Fibroblast of skin of right quadriceps (primary cell): ENCODE measurements at places on chromosomes 4 and X.
A peak's percentile ranks its signal among the peaks of the same experiment; 100 is the strongest.

GRCh38 chr4:88211473-88212252 is 53.2 kb upstream of the ABCG2 start:
- DNase-seq = peak; percentile 43

DNA sequence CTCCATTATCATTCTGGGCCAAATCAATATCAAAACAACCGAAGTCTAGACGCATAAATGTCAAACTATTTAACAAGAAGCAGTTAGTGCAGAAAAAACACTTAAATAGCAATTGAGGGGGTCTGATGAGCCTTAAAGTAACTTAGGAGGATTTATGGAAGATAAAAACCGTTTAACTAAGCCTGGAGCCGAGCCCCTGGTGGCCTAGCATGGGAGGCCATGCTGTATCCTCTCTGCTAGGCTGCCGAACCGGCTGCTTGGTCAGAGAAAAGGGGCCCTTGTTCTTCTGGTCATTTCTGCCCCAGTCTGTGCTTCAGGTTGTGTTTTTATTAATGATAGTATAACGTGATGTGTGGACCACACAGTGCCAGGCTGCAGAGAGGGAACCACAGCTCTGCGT is 72.4 kb downstream of the CPZ start:
- DNase-seq = no peak

GRCh38 chrX:74187211-74187610 is 116.8 kb upstream of the ZCCHC13 start:
- DNase-seq = peak; percentile 6

DNA sequence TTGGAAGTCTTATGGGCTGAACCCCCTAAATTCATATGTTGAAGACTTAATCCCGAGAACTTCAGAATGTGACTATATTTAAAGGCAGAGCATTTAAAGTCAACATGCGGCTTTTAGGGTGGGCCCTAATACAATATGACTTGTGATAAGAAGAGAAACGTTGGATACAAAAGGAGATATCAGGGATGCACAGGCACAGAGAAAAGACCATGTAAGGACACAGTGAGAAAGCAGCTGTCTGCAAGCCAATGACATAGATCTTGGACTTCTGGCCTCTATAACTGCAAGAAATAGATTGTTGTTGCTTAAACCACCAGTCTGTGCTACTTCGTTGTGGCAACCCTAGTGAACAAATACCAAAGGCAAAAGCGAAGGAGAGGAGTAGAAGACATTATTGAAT is 42.2 kb downstream of the GABRG1 start:
- DNase-seq = no peak

DNA sequence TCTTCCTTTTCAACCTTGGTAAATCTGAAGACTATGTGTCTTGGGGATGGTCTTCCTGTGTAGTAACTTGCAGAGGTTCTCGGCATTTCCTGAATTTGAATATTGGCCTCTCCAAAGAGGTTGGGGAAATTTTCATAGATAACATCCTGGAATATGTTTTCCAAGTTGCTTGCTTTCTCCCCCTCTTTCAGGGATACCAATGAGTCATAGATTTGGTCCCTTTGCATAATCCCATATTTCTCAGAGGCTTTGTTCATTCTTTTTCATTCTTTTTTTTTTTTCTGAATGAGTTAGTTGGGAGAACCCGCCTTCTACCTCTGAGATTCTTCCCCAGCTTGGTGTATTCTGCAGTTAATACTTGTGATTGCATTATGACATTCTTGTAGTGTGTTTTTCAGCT is 549.2 kb upstream of the AMOT start:
- no peak for DNase-seq

- DNase-seq = no peak
Measured at GRCh38 chr4:171646984-171647383, 166.2 kb upstream of the GALNTL6 start.

GRCh38 chr4:108744307-108744706 is 18.5 kb downstream of the ETNPPL start:
- no peak for DNase-seq

GRCh38 chr4:89305028-89305427 is 2.6 kb downstream of the GPRIN3 start:
- no peak for DNase-seq

DNA sequence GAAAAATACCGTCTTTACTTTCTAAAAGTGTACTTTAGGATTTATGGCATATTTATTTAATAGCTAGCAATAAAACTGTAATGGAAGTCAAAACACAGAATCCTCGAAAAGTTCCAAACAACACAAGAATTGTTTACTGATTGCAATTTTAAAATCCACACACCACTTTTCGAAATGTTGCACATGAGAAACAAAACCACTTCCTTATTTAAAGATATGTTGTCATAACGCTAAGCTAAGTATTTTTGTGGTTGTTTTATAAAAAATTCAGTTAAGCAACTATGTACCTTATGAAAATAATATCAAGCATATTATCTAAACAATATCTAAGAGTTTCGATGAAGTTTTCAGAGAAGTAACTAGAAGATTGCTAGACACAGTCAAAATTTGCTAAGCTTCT is 344 bp downstream of the TMPRSS11D start:
- no peak for DNase-seq

- no peak for DNase-seq
Measured at GRCh38 chr4:38424151-38424871, 239.7 kb upstream of the KLF3 start.

DNA sequence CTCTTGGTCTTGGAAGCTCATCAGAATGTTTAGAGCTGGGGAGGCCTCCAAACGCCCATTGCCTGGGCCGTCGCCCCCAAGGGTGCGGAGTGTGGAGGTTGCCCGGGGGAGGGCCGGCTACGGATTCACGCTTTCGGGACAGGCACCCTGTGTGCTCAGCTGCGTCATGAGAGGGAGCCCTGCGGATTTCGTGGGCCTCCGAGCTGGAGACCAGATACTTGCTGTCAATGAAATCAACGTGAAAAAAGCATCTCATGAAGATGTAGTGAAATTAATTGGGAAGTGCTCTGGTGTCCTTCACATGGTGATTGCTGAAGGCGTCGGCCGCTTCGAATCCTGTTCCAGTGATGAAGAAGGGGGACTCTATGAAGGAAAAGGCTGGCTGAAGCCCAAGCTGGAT is 23.3 kb downstream of the RGS12 start:
- no peak for DNase-seq

GRCh38 chr4:4384837-4385236 is 2.1 kb upstream of the NSG1 start:
- no peak for DNase-seq

- DNase-seq = no peak
Measured at GRCh38 chr4:39937683-39938268, 39.9 kb downstream of the PDS5A start.

DNA sequence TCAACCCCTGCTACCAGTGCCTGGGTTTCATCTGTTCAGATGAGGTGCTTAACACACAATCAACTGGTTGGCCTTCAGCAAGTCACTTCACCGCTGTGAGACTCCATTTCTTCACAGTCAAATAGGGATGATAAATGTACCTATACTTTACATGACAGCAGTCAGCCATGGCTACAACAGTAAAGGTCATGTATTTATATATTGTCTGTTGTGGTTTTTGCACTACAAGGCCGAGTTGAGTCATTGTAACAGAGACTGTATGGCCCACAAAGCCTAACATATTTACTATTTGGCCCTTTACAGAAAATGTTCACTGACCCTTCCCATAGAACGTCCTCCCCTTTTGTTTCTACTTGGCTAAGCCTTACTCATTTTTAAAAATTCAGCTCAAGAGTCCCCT is 404.6 kb upstream of the F9 start:
- DNase-seq = no peak

- peak; percentile 78 for DNase-seq
Measured at GRCh38 chr4:53935780-53936179, 128.6 kb downstream of the CHIC2 start.

GRCh38 chr4:86822136-86822535 is 27.0 kb downstream of the SLC10A6 start:
- peak; percentile 20 for DNase-seq

DNA sequence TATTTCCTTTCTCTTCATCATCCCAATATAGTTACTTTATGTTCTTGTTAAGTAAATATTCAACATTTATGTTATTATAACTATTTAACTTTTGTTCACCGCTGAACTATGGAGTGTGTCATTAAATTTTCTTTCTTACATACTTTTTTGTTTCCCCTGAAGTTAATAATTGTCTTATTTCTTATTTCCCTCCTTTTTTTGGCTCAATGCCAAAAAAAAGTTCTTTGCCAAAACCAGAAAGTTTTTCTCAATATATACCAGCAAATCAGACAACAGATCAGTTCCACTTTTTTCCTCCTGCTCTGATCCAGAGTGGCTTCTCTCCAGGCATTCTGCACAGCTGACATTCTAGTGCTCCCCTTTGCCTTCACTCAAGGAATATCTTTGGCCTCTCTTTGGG is 187.0 kb upstream of the PPARGC1A start:
- no peak for DNase-seq

- DNase-seq = no peak
Measured at GRCh38 chr4:159148441-159148840, 45.6 kb downstream of the RAPGEF2 start.

DNA sequence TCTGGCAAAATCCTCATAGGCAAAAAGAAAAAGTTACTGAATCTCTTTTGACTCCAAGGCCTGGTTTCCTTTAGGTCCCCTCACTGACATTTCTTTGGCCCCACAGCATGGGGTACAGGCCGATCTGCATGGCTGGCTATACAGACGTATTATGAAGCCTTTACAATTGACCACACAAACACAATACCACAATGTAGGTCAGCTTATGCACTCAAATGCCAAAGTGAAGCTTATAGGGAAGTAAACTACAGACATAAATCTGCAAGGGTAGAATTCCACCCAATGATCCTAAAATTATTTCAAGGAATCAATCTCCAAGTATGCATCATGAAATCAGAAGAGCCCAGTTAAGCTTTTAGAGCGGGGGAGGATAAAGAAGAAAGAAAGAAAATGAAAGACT is 20.7 kb downstream of the STX18 start:
- no peak for DNase-seq

DNA sequence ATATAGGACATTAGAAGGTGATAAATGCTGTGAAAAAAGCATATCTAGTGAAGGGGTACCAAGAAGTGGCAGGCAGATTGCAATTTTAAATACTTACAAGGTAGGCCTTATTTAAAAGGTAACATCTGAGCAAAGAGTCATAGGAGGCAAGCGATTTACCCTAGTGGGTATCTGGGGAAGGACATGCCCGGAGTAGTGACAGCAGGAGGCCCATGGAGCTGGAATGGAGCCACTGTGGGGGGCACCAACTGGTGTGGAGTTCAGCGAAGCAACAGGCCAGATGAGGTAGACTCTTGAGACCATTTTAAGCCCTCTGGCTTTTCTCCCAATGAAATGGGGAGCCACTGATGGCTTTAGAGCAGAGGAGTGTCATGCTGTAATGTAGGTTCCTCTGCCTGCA is 37.3 kb downstream of the SEC24D start:
- DNase-seq = no peak

DNA sequence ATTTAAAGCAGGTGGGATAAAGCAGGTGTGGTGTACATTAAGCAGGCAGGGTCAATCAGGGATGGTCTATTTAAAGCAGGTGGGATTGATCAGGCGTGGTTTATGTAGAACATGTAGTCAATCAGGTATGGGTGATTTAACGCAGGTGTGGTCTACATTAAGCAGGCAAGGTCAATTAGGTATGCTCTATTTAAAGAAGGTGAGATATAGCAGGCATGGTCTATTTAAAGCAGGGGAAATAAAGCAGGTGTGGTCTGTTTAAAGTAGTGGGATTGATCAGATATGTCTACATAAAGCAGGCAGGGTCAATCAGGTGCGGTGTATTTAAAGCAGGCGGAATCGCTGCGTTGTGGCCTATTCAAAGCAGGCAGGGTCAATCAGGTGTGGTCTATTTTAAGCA is 88.6 kb upstream of the MXRA5 start:
- no peak for DNase-seq

GRCh38 chr4:5571646-5572045 is 136.7 kb downstream of the EVC2 start:
- no peak for DNase-seq

GRCh38 chr4:151865312-151865711 is 104.5 kb upstream of the GATB start:
- DNase-seq = no peak

DNA sequence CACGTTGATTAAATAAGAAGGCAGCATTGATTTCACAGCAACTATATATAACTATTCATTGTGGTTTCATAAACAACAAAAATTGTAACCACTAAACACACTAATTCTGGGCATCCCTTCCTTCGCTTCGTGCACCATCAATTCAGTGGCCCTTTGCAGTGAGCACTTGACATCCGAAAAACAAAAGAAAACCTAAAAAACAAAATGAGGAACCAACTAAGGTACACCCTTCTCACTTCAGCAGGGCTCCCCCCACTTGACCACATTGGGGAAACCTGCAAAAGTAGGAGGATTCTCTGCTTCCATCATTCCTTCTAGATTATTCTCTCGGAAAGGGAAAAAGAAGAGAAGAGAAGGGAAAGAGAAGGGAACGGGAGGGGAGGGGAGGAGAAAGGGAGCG is 28.3 kb downstream of the NBDY start:
- no peak for DNase-seq

- peak; percentile 8 for DNase-seq
Measured at GRCh38 chr4:101678180-101678579, 112.3 kb upstream of the BANK1 start.

- DNase-seq = no peak
Measured at GRCh38 chr4:23899565-23899964, 9.7 kb upstream of the PPARGC1A start.

- no peak for DNase-seq
Measured at GRCh38 chrX:21813612-21814368, 25.6 kb upstream of the MBTPS2 start.

- DNase-seq = no peak
Measured at GRCh38 chr4:3736290-3736689, 29.9 kb upstream of the ADRA2C start.

GRCh38 chrX:70096052-70096451 is 33.8 kb downstream of the OTUD6A start:
- peak; percentile 5 for DNase-seq

- DNase-seq = peak; percentile 65
Measured at GRCh38 chrX:47232803-47233332, at the start of gene USP11. TSS of gene USP11 (plus strand) at chrX:47233009. CDS start at chrX:47233044, 35 bp downstream.

- DNase-seq = no peak
Measured at GRCh38 chr4:56448301-56448700, 12.2 kb downstream of the PAICS start.
